ENCODE measurements at places on chromosomes 16 and 17.

DNA sequence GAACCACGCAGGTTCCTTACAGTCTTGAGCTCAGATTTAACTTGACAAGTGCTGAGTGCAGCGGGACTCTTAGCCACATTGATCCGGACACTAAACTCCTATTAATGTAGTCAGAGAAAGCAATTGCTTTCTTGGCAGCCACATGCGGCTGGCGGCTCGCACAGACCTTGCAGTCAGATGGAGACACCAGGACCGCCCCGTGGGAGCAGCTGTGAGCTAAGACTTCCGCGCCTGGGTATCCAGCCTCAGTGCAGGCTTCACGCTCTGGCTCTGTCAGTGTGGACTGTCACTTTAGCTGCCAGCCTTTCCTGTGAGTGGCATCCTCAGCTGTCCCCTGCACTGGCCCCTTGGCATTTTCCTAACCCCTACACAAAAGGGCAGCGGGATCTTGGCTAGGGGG, 80.9 kb upstream of the NLRP1 start:
- no peak for DNase-seq

DNA sequence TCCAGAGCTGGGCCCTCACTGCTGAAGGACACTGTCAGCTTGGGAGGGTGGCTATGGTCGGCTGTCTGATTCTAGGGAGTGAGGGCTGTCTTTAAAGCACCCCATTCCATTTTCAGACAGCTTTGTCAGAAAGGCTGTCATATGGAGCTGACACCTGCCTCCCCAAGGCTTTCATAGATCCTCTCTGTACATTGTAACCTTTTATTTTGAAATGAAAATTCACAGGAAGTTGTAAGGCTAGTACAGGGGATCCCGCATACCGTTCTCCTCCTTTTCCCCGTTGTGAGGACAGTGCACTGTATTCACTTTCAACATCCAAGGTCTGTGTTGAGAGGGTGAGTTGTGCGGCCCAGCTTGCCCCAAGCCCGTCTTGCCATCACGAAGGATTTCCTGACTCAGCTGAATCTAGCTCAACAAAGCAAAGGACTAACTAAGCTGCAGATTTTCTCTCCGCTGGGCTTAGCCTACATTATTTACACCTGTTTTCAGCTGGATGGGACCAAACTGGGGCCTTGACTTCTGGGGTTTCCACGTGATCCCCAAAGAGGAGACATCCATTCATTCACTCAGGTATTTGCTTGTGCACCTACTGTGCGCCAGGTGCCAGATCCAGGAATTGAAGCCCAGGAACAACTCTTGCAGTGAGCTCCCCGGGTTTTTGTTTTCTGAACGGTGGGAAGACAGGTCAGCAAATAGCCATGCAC, 5.2 kb upstream of the TMEM235 start:
- DNase-seq = no peak

GRCh38 chr16:354971-355461, 2.5 kb upstream of the AXIN1 start:
- DNase-seq = no peak

GRCh38 chr17:77398274-77398673, 257.5 kb downstream of the SEC14L1 start:
- DNase-seq = no peak

DNA sequence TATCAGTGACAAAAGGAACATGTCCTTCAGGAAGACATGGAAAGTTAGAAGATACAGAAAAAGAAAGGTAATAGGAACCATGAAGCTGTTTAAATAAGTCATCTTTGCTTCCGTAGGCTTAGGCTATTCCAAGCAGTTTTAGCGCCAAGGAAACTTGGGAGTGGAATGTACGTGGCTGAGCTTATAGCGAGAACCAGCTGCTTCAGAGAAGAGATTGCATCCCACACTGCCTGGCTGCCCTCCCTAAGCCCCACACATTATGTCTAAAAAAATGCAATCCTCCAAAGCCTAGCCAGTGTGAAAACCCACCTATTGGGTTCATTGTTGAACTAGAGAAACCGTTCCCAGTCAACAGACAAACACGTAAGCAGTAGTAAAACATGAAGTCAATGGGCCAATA, 149.9 kb downstream of the SLC39A11 start:
- DNase-seq = no peak

- DNase-seq = no peak
These were observed 19.9 kb upstream of the MTMR4 start for GRCh38 chr17:58534331-58534730.

DNA sequence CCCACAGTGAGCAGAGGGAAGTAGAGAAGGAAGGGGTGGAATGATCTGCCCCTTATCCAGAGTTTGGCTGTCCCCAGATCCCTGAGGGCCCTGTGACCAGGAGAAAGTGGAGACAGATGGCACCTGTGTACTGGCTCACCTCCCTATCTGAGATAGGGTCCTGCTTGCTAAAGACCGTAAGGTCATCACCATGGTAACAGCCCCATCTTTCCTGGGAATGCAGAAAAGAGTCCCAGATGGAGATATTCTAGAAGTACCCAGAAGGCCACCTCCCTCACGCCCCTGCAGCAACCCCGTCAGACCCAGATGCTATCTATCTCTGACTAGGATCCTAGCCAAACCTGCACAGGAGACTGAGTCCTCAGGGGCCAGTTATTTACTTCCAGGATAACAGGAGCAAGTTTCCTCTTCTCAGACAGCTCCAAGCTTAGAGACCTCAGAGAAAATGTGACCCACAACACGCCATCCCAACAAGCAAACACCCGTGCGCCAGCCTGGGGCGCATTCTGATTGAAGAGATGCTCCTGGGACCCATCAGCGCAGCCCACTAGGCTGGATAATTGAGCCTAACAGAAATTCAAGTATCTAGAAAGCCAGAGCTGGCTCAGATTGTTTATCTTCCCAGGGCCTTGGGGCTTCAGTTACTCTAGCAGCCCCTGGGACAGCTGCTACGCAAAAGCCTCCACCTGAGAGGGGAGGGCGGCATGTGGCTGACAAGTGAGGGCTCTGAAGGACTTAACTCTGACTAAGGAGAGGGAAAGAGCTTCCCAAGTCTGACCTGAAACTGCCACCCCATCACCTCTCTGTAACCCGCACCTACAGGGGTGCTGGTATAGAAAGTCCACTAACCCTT, 1.9 kb downstream of the ORMDL3 start:
- no peak for DNase-seq

GRCh38 chr17:14204084-14204483, 32.6 kb downstream of the CDRT15 start:
- no peak for DNase-seq

DNA sequence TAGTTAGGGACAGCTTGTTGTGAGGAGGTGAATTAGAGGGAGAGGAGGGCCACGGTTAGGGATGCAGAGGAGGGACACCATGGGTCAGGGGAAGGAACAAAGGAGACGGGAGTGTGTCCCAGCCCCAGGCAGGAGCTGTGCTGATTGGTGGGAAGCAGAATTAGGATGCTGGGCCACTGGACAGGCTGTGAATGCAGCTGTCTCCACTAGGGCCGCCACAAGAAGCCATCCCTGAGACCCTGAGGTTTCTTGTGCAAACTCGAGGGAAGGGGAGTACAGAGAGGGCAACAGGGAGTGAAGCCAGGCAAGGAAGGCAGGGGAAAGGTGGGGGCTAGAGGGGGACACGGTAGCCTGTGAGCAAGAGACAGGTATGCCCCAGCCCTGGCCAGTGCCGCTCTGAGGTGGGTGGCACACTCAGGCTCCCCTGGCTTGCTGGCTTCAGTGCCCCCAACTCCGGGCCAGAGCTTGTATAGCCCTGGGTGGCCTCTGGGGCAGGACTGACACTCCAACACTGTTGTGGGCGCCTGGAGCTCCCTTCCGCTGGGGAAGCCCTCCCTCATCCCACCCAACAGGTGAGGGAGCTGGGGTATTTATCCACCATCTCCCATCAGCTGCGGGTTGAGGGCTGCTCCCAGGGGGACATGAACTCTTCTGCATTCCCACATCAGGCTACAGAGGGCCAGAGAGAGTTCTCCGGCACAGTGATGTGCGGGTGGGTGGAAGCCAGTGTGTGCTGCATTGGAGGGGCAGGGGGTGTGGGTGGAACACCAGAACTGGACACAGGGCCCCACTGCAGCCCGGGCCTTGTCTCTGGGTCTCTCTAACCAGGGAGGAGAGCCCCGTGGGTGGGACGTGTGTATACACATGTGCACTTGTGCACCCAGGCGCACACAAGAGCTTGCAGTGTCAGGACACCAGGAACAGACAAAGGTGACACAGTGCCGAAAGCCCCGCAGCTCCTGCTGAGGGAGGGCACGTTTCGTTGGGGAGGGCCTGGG, 8.3 kb upstream of the SPPL2C start:
- DNase-seq = no peak

DNA sequence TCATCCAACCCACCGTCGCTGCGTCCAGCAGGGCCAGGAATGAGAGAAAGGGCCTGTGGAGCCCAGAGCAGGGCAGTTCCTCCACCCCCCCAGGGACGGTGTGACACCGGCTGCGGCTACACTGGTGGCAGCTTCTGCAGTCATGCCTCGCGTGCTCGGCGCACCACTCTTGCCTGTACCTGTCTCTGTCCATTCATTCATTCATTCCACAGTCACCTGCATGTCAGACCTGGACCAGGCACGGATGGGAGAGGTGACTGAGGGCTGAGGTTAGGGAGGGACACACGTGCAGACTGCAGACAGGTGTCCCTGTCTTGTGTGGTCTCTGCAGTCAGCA, 27.3 kb downstream of the ENDOV start:
- DNase-seq = no peak

DNA sequence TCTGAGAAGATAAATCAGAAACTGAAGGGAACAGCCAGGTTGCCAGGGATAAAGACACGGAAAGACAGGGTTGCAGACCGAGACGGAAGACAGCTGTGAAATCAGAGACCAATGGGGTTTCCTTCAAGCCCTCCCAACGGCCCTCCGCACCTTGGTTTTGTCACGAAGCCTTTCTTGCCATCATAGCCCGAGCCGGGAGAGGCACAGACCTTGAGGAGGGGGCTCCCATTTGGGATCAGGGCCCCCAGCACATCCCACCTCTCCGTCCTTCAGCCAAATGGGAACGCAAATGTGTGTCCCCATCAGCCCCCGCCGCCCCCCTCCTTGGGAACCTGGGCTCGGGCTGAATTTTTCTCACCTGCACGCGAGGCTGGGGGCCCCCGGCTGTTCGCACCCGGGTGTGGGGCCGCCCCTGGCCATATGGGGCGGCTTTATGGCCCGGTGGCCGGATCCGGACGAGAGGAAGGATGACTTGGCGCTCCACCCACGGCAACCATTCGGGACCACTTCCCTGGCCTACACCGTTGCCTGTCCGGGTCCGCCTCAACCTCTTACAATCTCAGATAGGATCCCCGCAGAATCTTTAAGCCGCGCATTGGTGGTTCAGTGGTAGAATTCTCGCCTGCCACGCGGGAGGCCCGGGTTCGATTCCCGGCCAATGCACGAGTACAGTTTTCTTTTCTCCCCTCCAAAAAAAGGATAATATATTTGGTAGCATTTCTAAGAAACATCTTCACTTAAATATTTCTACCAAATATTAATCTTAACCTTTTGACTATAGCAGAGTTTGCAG, 1.4 kb upstream of the HES7 start:
- peak; percentile 43 for DNase-seq

GRCh38 chr16:56894331-56894917, 29.4 kb downstream of the SLC12A3 start:
- no peak for DNase-seq

- DNase-seq = no peak
These were observed 12.2 kb upstream of the COG7 start for GRCh38 chr16:23465179-23465578.

DNA sequence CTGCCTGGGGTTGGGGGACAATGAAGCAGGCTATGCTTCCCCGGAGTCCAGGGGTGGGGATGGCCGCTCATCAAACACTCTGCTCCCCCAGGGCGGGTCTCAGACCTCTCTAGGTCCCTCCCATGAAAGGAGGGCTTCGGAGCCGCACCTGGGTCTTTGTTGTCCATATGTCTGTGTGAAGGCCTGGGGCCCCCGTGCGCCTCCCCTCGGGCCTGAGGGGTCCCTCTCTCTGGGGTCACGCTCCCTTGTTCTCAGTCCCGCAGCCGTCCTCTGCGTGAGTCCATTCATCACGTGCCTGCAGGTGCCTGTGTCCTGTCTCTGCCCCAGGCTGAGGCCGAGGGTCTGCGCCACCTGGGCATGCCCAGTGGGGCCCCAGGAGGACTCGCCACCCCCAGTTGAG, 15.6 kb downstream of the BAHCC1 start:
- no peak for DNase-seq

DNA sequence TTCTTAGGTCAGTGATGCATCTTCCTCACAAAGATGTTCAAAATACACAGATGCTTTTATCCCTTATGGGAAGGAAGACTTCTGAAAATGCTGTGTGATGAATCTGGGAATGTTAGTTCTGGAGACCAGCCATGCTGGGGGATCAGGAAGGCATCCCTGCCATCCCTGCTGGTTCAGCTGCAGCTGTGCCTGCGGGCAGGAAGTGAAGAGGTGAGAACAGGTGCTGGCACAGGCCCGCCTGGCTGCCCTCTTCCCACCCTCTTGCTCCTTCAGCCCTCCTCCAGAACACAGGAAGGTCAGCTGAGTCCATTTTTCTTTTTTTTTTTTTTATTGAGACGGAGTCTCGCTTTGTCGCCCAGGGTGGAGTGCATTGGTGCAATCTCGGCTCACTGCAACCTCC, 15.2 kb downstream of the RAB11FIP3 start:
- no peak for DNase-seq
